Upper lobe of left lung (tissue), 6 donors: ENCODE measurements at places on chromosomes 1 and 21.

- DNase-seq: no peak
Observed at GRCh38 chr1:227308367-227309336, 9.6 kb downstream of the CDC42BPA start.

DNA sequence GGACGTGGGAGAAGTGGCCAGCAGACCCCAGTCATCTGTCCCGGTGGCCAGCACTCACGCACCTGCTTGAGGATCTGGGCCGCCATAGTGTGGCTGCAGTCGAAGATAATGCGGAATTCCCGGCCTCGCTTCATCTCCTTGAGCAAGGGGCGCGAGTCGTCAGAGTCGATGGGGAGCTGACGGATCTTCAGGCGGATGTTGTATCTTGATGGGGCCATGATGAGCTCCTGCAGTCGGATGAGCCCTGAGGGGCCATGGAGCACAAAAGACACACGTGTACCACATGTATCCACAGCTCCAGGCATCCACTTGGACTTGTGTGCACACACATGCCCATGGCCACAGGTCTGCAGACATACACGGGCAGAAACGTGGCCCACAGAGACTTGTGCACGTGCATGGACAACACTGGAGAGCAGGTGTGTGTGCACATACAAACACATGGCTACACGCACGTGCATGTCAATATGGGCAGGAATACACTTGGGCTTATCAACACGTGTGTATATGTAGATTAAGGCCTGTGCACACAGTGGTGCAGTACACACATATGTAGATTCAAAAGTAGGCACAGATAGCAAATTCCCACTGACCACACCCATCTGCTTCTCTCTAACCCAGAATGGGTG is 162.1 kb downstream of the GRIK3 start:
- DNase-seq: no peak

- DNase-seq: no peak
Observed at GRCh38 chr1:207035877-207036551, 3.5 kb upstream of the C1orf116 start.

GRCh38 chr1:81446000-81446669 is 354.6 kb upstream of the ADGRL2 start:
- no peak for DNase-seq

DNA sequence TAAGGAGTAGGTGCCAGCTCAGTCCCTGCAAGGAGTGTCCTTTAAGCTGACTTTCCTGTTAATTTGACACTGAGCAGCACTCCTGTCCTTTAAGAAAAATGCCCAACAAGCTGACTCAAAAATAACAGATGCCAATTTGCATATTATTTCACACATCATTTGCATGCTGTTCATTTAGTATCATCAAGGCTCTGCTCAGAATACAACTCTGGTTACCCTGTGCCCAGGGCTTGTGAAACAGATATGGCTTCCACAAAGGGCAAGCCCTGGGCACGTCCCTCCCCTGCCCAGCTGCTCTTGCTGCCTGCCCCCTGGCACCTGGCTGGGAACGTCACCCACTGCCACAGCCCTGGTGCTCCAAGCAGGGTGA is 10.3 kb downstream of the KCNN3 start:
- no peak for DNase-seq

GRCh38 chr1:93004566-93005251 is 43.4 kb upstream of the DIPK1A start:
- no peak for DNase-seq

- no peak for DNase-seq
Observed at GRCh38 chr1:231232870-231233734, 7.9 kb upstream of the GNPAT start.

DNA sequence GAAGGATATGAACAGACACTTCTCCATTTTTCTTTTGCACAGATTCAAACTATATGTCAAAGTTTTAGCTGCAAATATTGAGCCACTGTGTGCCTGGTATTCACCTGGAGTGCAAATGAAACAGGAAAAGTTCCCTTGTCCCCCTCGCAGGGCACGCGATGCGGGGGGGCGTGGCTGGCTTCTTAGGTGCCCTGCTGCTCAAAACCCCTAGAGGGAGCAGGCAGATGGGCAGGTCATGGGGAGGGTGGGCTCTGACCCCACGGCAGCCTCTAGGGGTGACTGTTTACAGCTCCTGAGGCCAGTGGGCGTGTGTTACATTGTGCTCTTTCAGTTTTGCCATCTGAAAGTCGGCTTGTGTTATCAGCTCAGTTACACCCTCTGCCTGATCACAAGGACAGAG is 931.2 kb upstream of the B3GALT2 start:
- no peak for DNase-seq

- no peak for DNase-seq
Observed at GRCh38 chr1:51189421-51190073, 46.5 kb upstream of the RNF11 start.
